ENCODE measurements at places on chromosomes 4 and X. TPM values are rescaled to one million over a fixed set of nuclear protein-coding genes. Genes with fewer than 3 reads are reported as not detected.
A peak's percentile ranks its signal among the peaks of the same experiment; 100 is the strongest.

The COL4A5 gene
- total RNA-seq = 48.1 TPM

The KDR gene
- 102 TPM for total RNA-seq

The GPRASP2 gene
- 22.4 TPM for total RNA-seq

The EPHA5 gene
- 0.12 TPM for total RNA-seq

The MGST2 gene
- total RNA-seq = 8.3 TPM

The IL3RA gene
- total RNA-seq = not detected

The SHROOM4 gene
- 7.9 TPM for total RNA-seq

The CCDC158 gene
- total RNA-seq = not detected

DNA sequence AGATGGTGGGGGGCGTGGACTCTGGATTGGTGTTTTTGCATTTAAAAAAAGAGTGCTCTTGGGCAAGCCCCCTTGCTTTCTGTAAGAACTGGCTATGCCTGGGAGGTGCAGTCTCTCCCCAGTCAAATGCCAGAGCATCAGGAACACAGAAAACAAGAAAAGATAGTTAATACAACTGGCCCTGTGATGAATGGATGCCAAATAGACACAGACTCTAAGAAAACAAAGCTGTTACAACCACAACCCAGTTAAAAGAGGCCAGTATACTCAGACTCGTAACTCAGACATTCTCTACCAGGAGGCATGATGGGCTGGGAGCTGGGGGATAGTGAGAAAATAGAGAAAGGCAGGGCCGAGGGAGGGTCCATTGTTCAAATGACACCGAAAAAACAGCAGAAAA lies 32.5 kb upstream of the C1QTNF7 start:
- no peaks in the 10 kb centered on the region for H3K36me3 ChIP-seq
- H3K4me1 ChIP-seq = no peaks in the 10 kb centered on the region
- no peak overlapping the region for H3K27ac ChIP-seq
- DNase-seq = no peak

DNA sequence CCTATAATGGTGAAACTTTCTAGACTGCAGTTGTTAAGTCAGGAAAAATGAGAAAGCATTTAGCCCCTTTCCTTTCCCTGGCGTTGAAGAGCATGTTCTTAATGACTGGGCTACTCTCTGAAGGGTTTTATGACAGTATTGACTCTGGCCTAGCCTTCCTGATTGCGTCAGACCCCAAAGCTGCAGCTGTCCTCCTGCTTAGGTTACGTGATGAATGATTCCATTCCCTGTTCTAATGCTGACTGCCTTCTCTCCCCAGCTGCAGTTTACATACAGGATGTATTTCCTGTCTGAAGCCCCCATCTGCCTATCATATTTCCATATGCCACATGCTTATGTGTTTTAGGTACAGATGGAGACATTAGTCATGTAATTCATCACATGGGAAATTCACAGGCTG lies 105.8 kb upstream of the EGFL6 start:
- DNase-seq = no peak
- H3K27ac ChIP-seq = no peak overlapping the region
- no peaks in the 10 kb centered on the region for H3K27me3 ChIP-seq
- no peaks in the 10 kb centered on the region for H3K36me3 ChIP-seq
- no peaks in the 10 kb centered on the region for H3K4me1 ChIP-seq

GRCh38 chr4:124055896-124056295 lies 656.6 kb downstream of the ANKRD50 start:
- H3K27ac ChIP-seq = no peak overlapping the region
- no peaks in the 10 kb centered on the region for H3K27me3 ChIP-seq
- H3K4me1 ChIP-seq = no peaks in the 10 kb centered on the region
- no peak for DNase-seq

- no peaks in the 10 kb centered on the region for H3K4me1 ChIP-seq
- H3K27me3 ChIP-seq = no peaks in the 10 kb centered on the region
- no peaks in the 10 kb centered on the region for H3K36me3 ChIP-seq
These were observed 337.3 kb upstream of the DIPK2B start for GRCh38 chrX:45537936-45538335.

DNA sequence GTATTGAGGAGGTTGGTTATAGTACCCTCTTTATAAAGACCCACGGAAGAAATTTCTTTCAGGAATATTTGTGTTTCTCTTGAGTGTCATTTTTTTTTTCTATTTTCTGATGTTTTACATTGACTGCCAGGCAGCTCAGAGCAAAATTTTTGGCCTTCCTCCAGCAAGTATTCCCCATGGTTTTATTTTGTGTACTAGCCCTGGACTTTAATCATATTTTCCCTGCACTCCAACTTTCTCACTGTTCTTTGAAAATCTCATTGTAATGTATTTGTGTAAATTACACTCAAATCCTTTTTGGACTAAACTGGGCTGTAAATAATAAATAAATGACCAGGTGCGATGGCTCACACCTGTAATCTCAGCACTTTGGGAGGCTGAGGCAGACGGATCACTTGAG lies 45.6 kb upstream of the USP46 start:
- DNase-seq = no peak
- H3K4me1 ChIP-seq = peaks cover 21% of the 10 kb centered on the region
- no peak overlapping the region for H3K4me3 ChIP-seq
- no peaks in the 10 kb centered on the region for H3K27me3 ChIP-seq
- no peak overlapping the region for H3K27ac ChIP-seq

DNA sequence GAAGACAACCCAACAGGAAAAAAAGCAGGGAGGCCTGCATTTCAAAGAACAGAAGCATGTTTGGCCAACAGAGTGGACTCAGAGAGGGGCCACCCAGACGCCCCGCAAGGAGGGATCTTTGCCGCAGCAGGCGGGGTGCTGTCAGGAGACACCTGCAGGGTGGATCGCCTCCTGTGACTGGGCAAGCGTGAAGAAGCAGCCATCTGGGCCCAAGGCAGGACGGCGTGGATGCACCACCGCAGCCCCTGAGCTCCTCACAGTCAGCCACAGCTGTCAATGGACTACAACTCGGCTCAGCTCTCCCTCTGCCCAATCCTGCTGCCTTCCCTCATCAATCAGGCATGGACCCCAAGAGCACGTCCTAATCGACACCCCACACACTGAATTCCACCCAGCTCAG lies 32.0 kb upstream of the MAN2B2 start:
- no peaks in the 10 kb centered on the region for H3K36me3 ChIP-seq
- no peaks in the 10 kb centered on the region for H3K27me3 ChIP-seq
- DNase-seq = no peak
- H3K4me3 ChIP-seq = no peak overlapping the region

GRCh38 chr4:119229908-119230687 lies 17.6 kb downstream of the USP53 start:
- H3K27me3 ChIP-seq = no peaks in the 10 kb centered on the region
- H3K4me3 ChIP-seq = no peak overlapping the region
- no peak overlapping the region for H3K27ac ChIP-seq
- DNase-seq = no peak
- no peaks in the 10 kb centered on the region for H3K4me1 ChIP-seq
- H3K36me3 ChIP-seq = peaks cover 2% of the 10 kb centered on the region

- no peaks in the 10 kb centered on the region for H3K36me3 ChIP-seq
- no peak overlapping the region for H3K4me3 ChIP-seq
- no peak overlapping the region for H3K27ac ChIP-seq
- no peaks in the 10 kb centered on the region for H3K27me3 ChIP-seq
- H3K4me1 ChIP-seq = peaks cover 15% of the 10 kb centered on the region
These were observed 67.5 kb downstream of the PPEF2 start for GRCh38 chr4:75834772-75835154.

DNA sequence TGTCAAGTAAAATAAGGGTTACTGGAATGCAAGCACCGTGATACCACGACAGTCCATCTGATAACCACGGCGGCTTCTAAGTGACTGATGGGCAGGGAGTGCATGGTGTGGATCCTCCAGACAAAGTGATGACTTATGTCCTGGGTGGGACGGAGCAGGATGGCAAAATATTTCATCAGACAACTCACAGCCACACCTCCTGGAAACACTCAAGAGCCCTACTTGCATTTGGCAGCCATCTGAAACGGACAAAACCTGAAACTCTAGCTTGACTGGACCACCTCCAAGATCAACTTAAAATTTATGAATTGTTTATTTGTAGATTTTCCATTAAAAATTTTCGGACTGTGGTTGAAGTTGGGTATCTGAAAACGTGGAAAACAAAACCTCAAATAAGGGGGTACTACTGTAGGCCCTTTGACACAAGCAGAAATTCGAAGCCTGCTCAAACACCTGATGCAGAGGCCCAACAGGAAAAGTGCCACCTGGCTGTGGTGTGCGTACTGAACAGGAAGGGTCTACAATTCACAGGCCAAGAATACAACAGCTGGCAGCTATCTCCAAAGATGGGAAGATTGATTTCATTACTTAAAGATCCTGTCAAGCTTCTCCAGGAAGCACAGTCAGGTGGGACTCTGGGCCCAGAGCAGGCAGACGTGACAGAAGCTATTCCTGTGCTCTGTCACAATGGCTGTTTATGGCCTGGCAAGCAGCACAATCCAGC lies 26.0 kb downstream of the LRIT3 start:
- H3K27me3 ChIP-seq = no peaks in the 10 kb centered on the region
- DNase-seq = no peak
- H3K36me3 ChIP-seq = no peaks in the 10 kb centered on the region
- no peaks in the 10 kb centered on the region for H3K4me1 ChIP-seq

- H3K36me3 ChIP-seq = no peaks in the 10 kb centered on the region
- no peaks in the 10 kb centered on the region for H3K4me1 ChIP-seq
- no peak overlapping the region for H3K27ac ChIP-seq
These were observed 935.0 kb upstream of the INTU start for GRCh38 chr4:126697748-126698147.

GRCh38 chrX:137548261-137548660 lies 17.7 kb upstream of the ZIC3 start:
- peak overlapping the region; percentile 58 for H3K4me3 ChIP-seq
- peaks cover 70% of the 10 kb centered on the region for H3K27me3 ChIP-seq
- H3K4me1 ChIP-seq = peaks cover 7% of the 10 kb centered on the region
- no peak for DNase-seq
- no peaks in the 10 kb centered on the region for H3K36me3 ChIP-seq
- H3K27ac ChIP-seq = no peak overlapping the region

GRCh38 chr4:15003891-15004738 lies 1.8 kb downstream of the CPEB2 start:
- no peak overlapping the region for H3K27ac ChIP-seq
- peak overlapping the region; percentile 68 for H3K4me3 ChIP-seq
- H3K4me1 ChIP-seq = peaks cover 46% of the 10 kb centered on the region
- peak; percentile 38 for DNase-seq

DNA sequence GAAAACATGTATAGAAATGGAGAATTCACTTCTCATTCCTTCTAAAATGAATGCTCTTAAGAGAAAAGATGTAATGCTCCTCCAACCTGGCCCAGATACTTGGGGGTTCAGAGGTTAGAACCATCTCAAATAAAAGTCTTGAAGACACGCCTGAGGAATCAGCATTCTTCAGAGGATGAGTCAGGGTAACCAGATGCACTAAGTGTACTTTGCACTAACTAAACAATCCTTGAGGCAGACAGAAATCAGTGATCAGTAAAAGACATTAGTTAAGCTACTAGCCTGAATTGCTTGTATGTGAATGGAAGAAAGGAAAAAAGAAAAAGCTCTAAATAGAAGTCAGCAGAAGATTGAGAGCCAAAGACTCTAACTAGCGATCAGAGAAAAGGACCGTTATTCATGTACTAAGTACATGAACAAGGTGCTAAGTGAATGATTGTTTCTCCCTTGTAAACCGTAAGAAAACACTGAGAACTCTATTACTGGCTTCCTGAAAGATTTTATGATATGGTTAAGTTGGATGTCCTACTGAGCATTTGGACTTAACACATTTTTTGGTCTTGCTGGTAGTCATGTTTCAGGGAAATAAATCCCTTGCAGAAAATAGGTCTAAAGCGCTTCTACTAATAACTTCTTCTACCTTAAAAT lies 738.3 kb downstream of the STPG2 start:
- DNase-seq = no peak
- 0 out of 2 replicates have a peak, but pooled peaks cover 3% of the 10 kb centered on the region for H3K36me3 ChIP-seq
- H3K4me1 ChIP-seq = no peaks in the 10 kb centered on the region
- H3K27me3 ChIP-seq = no peaks in the 10 kb centered on the region

DNA sequence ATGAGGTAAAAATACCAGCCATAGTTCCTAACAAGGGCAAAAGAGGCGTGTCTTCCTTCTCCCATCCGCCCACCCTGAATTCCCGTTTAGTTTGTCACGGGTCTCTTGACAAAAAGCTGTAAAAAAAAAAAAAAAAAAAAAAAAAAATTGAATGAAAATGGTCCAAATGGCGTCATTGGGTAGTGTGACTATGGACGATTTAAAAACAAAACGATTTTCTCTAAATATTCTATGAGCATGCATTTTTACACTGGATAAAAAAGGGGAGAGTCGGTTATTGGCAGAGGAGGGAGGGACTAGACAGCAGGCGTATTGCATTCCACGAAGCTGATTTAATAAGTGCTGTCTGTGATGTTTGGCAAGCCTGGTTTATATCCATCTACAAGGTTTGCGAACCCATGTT lies at the start of gene FAM133A:
FAM133A (plus strand) TSS at position 338 of the 403 bp plus-strand sequence. CDS start 35,214 bp downstream, outside the sequence.
- no peaks in the 10 kb centered on the region for H3K27me3 ChIP-seq
- H3K4me1 ChIP-seq = peaks cover 14% of the 10 kb centered on the region
- no peaks in the 10 kb centered on the region for H3K36me3 ChIP-seq
- H3K27ac ChIP-seq = peak within 1 kb of the TSS; percentile 19
- H3K4me3 ChIP-seq = peak within 1 kb of the TSS; percentile 81

GRCh38 chrX:9656871-9657270 lies 108.8 kb downstream of the GPR143 start:
- no peak for DNase-seq
- no peaks in the 10 kb centered on the region for H3K4me1 ChIP-seq
- no peaks in the 10 kb centered on the region for H3K27me3 ChIP-seq

GRCh38 chr4:7614350-7614949 lies 179.7 kb upstream of the PSAPL1 start:
- DNase-seq = no peak
- H3K36me3 ChIP-seq = no peaks in the 10 kb centered on the region
- no peak overlapping the region for H3K27ac ChIP-seq
- no peaks in the 10 kb centered on the region for H3K27me3 ChIP-seq

DNA sequence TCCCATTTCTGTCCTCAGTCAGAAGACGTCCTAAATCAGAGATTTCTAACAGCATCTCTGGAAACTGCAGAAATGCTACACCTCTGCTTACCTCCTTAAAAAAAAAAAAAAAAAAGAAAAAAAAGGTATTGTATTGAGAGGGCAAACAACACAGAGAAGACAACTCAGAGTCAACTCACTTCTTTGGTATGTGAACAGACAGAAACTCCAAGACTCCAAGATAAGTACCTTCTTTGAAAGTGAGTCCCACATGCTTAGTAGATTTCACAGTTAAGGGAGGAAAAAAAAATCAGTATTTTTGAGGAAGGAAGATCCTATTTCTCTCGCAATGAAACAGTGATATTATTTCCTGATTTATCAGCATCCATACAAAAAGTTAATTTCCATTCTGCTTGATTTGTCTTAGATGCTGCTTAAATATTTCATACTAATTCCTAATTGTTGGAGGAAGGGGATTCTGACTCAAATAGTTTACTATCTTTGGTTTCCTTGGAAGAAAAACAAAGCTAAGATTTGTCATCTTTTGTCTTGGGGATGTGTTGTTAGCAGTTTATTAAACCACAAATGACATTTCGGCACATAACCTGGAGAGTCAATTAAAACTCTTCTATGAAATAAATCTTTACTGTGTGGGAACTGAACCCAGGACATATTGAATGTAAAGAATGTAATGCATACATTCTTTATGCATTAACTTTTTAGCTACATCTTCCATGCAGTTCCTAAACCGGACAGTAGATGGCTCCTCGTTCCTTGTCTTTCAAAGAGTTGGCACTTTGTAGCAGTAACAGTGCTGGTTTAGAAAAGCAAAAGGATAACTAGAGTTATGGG lies 4.7 kb downstream of the RASGEF1B start:
- H3K27me3 ChIP-seq = peaks cover 24% of the 10 kb centered on the region
- H3K27ac ChIP-seq = no peak overlapping the region
- H3K36me3 ChIP-seq = no peaks in the 10 kb centered on the region
- peak; percentile 94 for DNase-seq
- H3K4me3 ChIP-seq = no peak overlapping the region
- peaks cover 21% of the 10 kb centered on the region for H3K4me1 ChIP-seq

Measured in GM23338 (cell line).